AG10803 (cell line): ENCODE measurements at places on chromosomes 1 and 21.

DNA sequence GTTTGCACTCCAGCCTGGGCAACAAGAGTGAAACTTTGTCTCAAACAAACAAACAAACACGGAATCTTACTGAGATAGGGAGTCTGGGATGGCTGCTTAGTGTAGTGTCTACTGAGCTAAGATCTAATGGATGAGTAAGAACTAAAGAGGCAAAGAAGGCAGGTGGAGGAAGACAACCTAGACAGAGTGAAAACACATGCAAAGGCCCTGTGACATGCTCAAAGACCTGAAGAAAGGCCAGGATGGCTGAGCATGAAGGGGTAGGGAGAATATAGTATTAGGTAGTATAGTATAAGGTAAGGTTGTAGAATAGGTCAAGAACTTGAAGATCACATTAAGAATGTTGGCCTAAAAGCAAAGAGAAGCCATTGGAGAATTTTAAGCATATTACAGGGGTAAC, 49.1 kb downstream of the MAP3K7CL start:
- no peak for DNase-seq

DNA sequence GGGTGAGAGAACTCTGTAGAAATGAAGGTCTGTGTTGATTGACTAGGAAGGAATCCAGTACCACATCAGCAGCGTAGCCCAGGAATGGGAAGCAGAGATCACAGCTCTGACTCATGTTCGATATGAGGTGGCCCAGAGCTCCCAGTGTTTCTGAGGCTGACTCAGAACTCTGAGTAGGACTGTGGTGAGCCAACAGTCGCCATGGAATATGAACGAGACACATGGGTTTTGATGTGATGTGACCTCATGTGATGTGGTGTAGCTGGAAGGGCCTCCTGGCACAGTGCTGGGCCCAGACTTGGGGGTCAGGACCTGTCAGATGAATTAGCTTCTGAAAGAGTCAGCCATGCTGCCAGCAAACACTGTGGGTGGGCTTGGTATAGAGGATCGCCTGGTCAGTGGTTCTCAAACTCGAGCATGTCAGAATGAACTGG, 237.0 kb downstream of the MRPL39 start:
- DNase-seq, result peak; percentile 95

DNA sequence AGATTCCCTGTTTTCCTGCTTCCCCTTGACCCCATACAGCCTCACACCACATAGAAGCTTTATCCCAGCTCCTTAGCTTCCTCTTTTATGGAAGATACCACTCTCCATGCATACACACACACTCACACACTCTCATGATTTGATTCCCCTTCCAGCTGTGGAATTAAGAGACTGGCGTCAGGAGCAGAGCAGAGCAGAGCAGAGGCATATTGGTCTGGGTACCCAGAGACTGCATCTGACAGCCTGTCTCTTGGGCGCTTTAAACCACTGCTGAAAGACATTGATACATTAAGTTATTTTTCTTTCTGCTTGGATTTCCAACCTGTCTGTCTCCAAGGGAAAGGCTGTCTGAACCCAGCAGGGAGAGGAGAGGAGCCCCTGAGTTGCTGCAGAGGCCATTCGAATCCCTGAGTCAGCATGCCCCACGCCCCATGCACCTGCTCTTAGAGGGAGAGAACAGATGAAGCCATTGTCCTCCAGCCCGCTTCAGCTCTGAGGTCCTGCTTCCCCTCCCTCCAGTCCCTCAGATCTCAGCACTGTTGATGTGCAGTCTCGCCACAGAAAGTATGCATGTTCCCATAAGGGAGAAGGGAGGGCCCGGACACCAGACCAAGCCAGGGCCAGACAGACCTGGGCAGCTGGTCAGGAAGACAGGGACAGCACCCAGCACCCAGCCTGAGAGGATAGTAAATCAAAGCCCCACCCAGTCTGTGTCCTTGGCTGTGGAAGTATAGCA, 66.7 kb upstream of the GJB5 start:
- no peak for DNase-seq

DNA sequence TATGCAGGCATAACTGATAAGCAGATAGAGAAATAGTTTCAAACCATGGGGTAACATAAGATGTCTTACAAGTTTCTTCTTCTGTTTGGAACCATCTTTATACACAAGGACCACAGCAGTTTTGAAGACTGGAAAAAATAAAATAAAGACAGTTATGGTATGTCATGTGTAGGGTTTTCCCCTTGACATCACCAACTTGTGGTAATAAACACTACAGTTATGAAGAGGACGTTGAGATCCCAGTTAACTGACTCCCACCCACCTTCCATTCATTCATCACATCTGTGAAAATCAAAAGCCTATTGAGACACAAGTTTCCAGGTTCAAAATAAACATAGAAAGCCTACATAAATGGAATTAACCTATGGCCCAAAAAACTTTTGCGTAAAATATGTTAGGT, 92.5 kb upstream of the KRTAP19-8 start:
- DNase-seq, result no peak

DNA sequence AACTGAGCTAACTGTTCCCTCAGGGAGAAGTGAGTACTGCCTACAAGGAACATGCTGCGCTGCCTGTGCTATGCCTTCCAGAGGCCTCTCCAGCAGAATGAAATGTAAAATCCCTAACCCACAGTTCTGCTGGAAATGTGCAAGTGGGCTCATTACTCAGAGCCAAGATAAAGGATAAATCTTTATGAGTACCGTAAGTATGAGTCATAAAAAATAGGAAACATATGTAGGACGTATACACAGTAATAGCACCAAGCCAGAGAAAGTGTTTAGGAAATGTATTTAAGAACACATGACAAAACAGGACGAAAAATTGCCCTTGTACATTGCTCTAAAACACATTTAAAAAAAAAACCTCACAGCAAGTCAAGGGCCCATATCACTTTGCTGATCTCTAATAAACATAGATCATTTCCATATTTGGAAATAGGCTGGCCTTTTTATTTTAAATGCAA, 104.6 kb downstream of the TGFBR3 start:
- DNase-seq, result peak; percentile 83

- no peak for DNase-seq
Observed at GRCh38 chr1:9018333-9018732, 7.9 kb downstream of the SLC2A7 start.

- DNase-seq, result no peak
Observed at GRCh38 chr21:41966041-41966833, 12.4 kb upstream of the C2CD2 start.

GRCh38 chr1:221921936-221922335, 180.0 kb upstream of the DUSP10 start:
- no peak for DNase-seq

GRCh38 chr1:23343221-23344110, 618 bp downstream of the HNRNPR start:
- DNase-seq, result peak; percentile 73

DNA sequence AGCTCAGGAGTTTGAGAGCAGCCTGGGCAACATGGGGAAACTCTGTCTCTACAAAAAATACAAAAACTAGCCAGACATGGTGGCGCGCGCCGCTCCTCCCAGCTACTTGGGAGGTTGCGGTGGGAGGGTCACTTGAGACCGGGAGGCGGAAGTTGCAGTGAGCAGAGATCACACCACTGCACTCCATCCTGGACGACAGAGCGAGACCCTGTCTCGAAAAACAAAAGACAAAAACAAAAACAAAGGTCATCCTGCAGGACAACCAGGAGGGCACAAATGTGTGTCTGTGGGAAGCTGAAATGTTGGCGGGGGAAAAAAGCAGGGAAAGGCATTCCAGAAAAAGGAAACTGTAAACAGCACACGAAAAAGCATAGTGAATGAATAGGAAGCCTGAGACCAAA, 104.1 kb upstream of the HNRNPU start:
- peak; percentile 9 for DNase-seq

GRCh38 chr1:110870721-110871388, 2.1 kb upstream of the CD53 start:
- DNase-seq, result no peak

DNA sequence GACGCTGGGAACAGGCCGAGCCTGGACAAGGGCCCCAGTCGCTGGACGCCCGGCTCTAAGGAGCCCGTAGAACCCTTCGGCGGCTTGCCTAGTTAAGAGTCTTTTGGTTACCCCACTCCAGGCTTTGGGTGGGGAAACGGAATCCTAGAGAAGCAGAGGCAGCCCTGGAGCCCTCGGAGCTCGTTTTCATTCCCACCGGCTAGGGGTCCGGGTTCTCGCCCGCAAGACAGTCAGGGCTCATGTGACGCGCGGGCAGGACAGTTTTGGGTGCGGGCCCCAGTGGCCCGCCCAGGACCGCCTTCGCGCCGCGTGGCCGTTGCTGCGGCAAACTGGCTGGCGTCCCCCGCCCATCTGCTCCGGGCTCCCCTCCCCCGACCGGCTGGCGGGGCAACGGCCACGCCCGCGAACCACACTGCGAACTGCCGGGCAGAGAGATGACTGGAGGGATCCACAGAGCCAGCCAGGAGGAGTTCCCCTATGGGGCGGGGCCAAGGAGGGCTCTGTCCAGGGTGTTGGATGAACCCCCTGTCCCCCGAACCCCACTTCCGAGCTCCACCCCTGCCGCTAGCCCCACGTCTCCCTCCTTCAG, 829 bp upstream of the HES2 start:
- DNase-seq, result no peak

- DNase-seq, result no peak
Observed at GRCh38 chr1:39226836-39227235, 22.3 kb downstream of the MACF1 start.

DNA sequence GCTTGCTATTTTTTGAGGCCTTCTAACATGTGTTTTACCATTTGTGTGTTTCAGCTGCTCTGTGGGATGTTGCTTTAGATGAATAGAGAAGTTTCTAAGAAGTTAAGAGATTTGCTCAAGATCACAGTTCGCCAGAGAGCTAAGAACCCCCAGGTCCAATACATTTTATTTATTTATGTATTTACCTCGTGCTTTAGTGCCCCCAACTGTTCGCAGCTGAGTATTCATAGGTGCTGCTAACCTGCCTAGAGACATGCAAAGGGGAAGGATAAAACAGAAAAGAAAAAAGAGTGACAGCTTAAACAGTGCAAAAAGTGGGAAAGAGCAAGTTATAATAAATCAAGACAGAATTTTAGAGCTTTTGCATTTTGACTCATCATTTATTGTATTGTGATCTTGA, 31.1 kb downstream of the NFYC start:
- no peak for DNase-seq
